ENCODE measurements at places on chromosomes 3 and 15. TPM values are rescaled to one million over a fixed set of nuclear protein-coding genes. Genes with fewer than 3 reads are reported as not detected.

The C3orf85 gene
- not detected for total RNA-seq

The FBXO40 gene
- total RNA-seq: not detected

DNA sequence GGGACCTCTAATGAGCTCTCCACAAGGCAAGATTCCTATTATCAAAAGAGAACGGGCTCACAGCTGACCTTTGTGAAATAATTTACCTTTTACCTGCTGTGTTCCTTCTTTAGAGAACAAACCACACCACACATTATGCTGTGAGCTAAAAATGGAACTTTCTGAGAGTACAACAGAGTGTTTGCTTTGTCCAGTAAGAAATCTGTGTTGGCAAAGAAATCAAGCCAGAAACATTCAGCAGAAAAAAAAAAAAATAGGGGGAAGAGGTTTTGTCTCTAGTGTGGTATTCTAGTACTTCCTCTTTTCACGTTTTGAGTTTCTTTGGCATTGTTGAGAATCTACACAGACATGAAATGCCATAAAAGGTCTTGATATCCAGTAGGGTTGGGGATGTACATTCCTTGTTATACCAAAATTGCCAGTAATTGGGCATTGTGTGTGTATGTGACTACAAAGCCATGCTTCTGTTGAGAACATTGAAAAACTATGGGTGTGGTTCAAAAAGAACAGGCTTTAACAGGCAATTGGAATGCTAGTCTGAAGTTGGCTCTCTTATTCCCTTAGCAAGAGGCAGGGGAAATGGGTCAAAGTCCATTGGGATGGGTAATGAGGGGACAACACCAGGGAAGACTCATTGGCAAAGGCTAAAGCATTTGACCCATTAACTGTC is 273.5 kb downstream of the NEK10 start:
- no peaks in the 10 kb centered on the region for H3K36me3 ChIP-seq
- H3K4me1 ChIP-seq: no peaks in the 10 kb centered on the region
- no peak for DNase-seq
- H3K27me3 ChIP-seq: no peaks in the 10 kb centered on the region

GRCh38 chr3:159821110-159821509 is 167.5 kb upstream of the IL12A start:
- H3K27ac ChIP-seq: no peak overlapping the region
- DNase-seq: no peak
- no peaks in the 10 kb centered on the region for H3K27me3 ChIP-seq
- no peaks in the 10 kb centered on the region for H3K4me1 ChIP-seq

DNA sequence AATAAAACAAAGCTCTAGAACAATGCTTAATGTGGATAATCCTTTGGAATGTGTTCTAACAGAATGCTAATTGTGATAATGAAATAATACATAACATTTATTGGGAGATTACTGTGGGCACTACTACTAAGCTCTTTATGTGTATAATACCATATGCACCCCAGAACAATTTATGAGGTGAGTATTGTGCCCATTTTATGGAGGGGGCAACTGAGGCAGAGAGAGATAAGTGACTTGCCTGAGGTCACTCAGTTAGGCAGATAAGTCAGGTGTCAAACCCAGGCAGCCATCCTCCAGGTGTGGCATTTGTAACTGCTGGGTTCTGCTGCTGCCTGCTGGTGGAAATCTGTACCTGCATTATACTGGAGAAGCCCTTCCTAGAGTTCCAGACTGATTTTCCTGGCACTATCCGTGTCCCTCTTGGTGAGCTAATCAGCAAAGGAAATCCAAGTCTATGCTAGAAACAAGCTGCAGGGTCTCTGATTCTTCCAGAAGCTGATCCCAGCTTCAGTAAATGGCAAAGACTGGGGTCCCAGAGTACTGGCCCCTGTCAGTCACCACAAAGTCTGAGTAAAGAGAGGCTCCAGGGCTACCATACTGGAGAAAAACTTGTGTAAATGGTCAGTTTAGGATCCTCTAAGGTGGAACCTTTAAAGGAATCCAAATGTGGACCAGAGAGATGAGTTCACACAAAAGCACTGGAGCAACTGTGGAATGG is 22.6 kb upstream of the RBP1 start:
- H3K27ac ChIP-seq: no peak overlapping the region
- no peak overlapping the region for H3K4me3 ChIP-seq
- no peak for DNase-seq
- no peaks in the 10 kb centered on the region for H3K36me3 ChIP-seq
- no peaks in the 10 kb centered on the region for H3K27me3 ChIP-seq
